ENCODE measurements at places on chromosomes 5 and 9.

DNA sequence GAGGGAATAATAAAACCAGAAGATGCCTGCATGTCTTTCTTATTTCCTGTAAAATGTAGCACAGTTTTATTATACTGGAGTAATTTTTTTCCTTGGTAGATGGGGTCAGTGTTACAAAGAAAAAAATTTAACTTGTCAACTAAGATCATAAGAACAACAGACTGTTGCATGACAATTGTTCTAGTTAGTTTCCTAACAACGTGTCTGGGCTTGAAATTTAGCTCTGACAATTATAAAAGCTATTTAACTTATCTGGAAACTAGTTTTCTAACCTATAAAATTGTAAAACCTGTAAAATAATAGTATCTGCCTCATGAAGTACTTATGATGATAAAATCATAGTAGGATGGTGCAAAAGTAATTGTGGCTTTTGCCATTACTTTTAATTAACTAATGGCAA, 4.9 kb downstream of the SHOC1 start:
- DNase-seq, result no peak

DNA sequence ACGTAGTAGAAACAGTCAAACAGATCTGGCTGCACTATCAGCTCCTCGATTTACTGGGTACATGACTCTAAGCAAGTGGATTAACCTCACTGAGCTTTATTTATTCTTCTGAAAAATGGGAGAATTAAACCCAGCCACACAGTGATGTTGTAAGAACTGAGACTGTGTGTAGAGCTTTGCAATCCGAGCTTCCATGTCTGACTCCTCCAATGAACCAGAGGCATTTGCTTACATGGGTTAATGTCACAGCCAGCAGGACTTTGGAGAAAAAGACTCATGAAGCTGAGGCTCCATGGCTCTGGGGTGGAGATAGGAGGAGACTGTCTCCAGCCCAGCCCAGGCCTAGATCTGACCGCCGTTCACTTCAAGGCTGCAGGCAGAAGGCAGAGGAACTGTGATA, 201.3 kb downstream of the CDK5RAP2 start:
- no peak for DNase-seq

GRCh38 chr5:96873449-96873848, 2.9 kb upstream of the ERAP2 start:
- no peak for DNase-seq

- no peak for DNase-seq
These were observed 60.7 kb downstream of the PRUNE2 start for GRCh38 chr9:76845254-76845653.

DNA sequence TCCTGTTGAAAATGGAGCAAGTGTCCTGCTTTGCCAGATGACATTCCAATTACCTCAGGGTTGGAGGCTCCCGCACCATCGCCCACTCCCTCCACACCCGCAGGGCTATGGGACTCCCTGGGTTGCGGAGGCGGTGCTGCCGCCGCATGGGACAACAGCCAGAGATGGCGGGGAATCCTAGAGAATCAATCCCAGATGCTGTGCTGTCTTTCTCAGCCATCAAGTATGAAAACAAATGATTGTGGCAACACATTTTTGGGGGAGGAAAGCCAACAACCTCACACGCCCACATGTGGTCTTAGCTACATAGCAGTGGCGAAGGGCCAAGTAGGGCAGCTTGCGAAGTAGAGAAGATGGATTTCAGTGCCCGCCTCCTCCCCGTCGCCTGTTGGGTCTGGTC, 46.7 kb downstream of the IL31RA start:
- no peak for DNase-seq

GRCh38 chr5:151696470-151697061, 9.9 kb upstream of the SPARC start:
- DNase-seq, result no peak

DNA sequence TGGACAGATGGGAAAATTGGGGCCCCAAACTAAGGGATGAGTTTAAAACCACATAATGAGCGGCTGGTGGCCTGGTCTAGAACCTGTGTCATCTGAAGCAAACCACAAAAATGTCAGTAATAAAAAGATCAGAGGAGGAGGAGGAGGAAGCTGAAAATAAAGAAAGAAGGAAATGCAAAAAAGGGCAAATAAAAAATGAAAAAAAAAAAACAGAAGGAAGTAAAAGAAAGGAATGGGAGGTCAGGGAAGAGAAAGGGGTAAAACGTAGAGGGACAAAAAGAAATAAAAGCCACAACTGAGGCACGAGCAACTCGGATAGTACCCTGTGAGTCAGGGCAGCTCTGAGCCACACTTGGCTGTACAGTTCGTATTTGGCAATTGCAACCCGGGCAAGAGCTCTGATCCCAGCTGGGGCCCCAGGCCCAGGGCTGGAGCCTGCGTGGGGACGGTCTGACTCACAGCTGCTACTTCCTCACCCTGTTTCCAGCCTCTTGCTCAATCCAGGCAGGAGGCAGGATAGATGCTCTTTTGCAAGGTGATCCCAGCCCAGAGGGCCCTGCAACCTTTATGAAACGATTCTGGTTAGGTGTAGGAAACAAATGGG, 137.9 kb upstream of the TRIM32 start:
- DNase-seq, result no peak

GRCh38 chr5:89733772-89734171, 675.8 kb downstream of the CETN3 start:
- no peak for DNase-seq

DNA sequence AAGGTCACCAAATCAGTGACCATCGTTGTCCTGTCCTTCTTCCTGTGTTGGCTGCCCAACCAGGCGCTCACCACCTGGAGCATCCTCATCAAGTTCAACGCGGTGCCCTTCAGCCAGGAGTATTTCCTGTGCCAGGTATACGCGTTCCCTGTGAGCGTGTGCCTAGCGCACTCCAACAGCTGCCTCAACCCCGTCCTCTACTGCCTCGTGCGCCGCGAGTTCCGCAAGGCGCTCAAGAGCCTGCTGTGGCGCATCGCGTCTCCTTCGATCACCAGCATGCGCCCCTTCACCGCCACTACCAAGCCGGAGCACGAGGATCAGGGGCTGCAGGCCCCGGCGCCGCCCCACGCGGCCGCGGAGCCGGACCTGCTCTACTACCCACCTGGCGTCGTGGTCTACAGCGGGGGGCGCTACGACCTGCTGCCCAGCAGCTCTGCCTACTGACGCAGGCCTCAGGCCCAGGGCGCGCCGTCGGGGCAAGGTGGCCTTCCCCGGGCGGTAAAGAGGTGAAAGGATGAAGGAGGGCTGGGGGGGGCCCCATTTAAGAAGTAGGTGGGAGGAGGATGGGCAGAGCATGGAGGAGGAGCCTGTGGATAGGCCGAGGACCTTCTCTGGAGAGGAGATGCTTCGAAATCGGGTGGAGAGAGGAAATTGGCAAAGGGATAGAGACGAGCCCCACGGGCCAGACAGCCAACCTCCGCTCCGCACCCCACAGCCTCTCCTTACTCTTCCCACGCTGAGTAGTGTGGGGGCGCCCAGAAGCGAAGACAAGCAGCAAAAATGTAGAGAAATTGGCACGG, 1.7 kb downstream of the RXFP3 start:
- no peak for DNase-seq

All from activated CD4-positive, alpha-beta T cell treated with anti-CD3 and anti-CD28 coated beads, Interleukin-2, amount 50 U/mL, for 4 hours (primary cell).